H7 (cell line): ENCODE measurements at places on chromosomes 3 and 15. TPM values are rescaled to one million over a fixed set of nuclear protein-coding genes. Genes with fewer than 3 reads are reported as not detected.

- peak; percentile 75 for DNase-seq
Measured at GRCh38 chr3:40309925-40310695, 603 bp downstream of the EIF1B start.

Gene AMT
- 48.1 and 60.4 TPM in 2 replicates for total RNA-seq

DNA sequence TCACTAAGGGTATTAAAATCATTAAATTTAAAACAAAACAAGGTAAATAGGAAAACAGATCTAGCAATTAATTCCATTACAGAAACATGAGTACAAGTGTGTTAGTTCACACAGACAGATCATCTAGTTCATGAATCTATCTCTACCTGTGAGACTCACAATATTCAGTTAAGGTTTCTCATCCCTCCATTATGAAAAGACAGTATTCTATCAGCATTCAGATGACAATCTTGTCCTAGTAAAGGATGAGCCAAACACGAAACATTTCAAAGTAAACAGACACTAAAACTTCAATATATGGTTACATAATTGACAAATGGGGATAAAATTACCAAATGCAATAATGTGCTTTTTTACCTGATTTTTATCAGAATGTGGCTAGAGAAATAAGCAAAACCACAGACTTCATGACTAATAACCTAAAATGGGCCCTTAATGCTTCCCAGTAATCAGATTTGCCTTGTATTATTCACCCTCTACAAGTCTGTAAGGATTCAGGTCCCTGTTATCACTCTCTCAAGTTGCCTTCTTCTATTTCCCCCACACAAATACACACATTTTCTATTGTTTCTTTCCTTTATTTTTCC lies 126.8 kb downstream of the DLG1 start:
- DNase-seq = no peak

GRCh38 chr3:180959691-180960090 lies 29.8 kb downstream of the DNAJC19 start:
- no peak for DNase-seq

DNA sequence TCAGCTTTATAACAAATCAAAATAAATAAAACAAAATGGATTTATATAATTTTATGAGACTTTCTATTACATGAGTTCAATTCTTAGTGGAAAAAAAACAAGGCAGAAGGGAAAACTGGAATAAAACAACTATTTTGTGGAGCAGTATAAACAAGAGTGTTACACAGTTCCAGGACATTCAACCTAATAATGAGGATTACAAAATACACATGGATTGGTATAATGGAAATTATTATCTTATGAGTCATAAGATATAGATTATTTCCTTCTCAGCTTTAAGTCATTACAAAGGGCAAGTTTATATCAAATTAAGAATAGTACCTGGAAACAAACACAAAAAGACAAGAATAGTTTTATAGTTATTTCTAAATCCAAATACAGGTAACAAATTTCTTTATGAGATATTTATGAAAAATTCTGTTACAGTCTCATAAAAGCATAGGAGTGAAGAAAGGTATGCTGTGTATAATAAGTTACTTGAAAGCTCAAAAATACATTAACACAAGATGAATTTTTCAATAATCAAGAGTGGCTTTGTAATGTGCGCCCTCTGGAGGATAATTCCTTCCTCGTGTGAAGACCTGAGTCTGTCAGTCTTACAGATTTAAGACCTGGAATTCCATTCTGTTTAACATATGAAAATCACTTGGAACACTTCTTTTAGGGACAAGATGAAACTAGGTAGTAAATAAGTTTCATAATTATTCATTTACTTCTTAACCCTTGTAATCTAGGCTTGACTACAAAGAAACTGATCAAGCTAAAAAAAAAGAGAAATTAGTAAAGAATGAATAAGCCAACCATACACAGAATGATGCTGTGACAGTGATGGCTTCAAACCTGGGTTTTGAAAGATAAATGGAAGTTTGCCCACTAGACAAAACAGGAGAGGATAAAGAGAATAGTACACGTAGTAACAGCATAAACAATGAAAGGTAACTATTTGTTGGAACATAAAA lies 9.5 kb downstream of the COPS2 start:
- DNase-seq = peak; percentile 13

- no peak for DNase-seq
Measured at GRCh38 chr3:67012564-67012963, 14.5 kb downstream of the KBTBD8 start.

Gene CPNE4
- total RNA-seq = 0.55 and 0.83 TPM in 2 replicates

Gene MYO5A
- 9.7 and 13.4 TPM in 2 replicates for total RNA-seq

Gene C3orf38
- 17.3 and 24.5 TPM in 2 replicates for total RNA-seq

GRCh38 chr3:5226783-5227182 lies 39.3 kb downstream of the EDEM1 start:
- no peak for DNase-seq

DNA sequence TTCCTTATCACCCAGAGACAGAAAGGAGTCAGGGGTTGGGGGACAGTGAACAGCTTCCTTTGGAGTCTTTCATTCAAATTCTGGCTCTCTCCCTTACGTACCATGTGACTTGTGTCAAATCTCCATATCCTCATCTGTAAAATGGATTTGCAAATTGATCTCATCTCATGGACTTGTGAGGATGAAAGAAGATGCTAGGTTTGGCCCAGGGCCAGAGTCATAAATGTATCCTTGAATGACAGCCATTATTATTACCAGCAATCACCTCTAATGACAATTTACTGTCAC lies 67.8 kb upstream of the POLG start:
- DNase-seq = no peak

- DNase-seq = no peak
Measured at GRCh38 chr3:127444761-127445160, 145.8 kb downstream of the TPRA1 start.

- no peak for DNase-seq
Measured at GRCh38 chr15:93201940-93202339, 112.9 kb upstream of the RGMA start.

GRCh38 chr15:91308199-91308598 lies 208.1 kb downstream of the SV2B start:
- no peak for DNase-seq

GRCh38 chr3:49199239-49199899 lies 28.0 kb downstream of the KLHDC8B start:
- DNase-seq = peak; percentile 85

- DNase-seq = no peak
Measured at GRCh38 chr15:50552238-50552637, 5.8 kb upstream of the USP50 start.

DNA sequence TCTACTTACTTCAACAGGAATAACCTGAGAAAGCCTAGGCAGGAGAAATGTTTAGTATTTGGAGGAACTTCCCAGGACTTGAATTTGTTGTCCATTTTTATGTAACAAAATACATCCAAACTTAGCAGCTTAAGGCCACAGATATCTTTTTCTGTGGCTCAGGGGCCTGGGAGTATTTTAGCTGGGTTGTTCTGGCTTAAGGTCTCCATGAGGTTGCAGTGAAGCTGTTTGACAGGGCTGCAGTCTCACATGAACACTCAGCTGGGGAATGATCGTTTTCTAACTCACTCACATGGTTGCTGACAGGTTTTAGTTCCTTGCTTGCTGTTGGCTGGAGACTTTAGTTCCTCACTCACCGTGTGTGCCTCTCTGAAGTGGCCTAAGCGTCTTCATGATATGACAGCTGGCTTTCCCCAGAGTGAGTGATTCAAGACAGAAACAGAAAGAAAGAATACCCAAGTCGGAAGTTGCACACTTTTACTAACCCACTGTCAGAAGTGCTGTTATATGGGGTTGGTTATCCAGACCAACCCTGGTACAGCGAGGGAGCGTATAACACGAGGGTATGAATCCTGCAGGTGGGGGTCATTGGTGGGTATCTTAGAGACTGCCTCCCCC lies 229.7 kb upstream of the TBL1XR1 start:
- DNase-seq = no peak

Gene ROPN1
- not detected in 2 replicates for total RNA-seq

DNA sequence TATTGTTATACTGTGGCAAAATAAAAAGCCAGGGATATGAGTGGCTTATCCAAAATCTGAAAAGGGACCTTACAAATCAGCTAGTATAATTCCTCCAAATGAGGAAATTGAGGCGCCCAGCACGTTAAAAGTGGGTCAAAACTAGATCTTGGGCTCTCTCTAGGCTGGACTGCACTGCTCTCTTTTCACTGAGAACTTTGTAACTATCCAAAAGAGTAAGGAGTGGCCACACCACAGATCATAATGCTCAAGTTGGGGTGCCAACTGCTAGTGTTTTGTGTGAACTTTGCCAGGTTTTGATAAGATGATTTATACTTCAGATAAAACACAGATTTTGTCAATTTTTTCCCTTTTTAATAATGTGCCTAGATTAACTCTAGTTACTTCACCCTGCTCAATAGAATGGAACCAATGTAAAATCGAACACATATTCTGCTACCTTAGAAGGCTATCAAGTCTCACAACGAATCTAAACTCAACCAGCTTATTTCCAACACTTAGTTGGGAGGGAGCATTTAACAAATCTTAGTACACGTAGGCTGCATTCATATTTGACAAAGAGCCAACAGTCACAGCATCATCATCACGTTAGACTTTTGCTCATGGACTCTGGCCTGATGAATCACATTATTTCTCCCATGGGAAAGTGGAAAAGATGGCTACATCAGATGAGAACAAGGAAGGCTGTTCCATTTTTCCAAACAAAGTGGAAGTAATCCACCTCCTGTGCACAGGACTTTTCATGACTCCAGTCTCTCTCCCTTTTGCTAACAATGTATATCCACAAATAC lies 64.4 kb downstream of the ABI3BP start:
- DNase-seq = no peak

Gene CELSR3
- 14.3 and 18.7 TPM in 2 replicates for total RNA-seq

DNA sequence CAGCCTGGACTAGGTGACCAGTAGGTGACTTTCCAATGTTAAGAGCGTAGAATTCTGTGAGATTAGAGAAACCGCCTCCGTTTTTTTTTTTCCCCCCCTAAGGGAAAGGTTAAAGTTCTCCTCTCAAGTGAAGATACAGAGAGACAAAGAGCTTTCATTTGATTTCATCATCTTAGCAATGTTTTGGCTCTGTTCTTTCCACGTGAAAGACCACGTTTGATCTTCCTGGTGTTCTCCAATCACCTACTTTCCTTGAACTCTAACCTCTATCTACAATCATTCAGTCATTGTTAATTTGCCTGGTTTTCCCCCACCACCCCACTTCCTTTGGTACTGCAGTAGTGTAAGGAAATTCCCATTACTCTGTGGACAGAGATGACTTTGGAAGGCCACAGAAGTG lies 36.9 kb upstream of the CLRN1 start:
- no peak for DNase-seq

- DNase-seq = no peak
Measured at GRCh38 chr3:166283840-166284239, 446.6 kb upstream of the BCHE start.

- no peak for DNase-seq
Measured at GRCh38 chr3:14119651-14120050, 5.0 kb downstream of the CHCHD4 start.

DNA sequence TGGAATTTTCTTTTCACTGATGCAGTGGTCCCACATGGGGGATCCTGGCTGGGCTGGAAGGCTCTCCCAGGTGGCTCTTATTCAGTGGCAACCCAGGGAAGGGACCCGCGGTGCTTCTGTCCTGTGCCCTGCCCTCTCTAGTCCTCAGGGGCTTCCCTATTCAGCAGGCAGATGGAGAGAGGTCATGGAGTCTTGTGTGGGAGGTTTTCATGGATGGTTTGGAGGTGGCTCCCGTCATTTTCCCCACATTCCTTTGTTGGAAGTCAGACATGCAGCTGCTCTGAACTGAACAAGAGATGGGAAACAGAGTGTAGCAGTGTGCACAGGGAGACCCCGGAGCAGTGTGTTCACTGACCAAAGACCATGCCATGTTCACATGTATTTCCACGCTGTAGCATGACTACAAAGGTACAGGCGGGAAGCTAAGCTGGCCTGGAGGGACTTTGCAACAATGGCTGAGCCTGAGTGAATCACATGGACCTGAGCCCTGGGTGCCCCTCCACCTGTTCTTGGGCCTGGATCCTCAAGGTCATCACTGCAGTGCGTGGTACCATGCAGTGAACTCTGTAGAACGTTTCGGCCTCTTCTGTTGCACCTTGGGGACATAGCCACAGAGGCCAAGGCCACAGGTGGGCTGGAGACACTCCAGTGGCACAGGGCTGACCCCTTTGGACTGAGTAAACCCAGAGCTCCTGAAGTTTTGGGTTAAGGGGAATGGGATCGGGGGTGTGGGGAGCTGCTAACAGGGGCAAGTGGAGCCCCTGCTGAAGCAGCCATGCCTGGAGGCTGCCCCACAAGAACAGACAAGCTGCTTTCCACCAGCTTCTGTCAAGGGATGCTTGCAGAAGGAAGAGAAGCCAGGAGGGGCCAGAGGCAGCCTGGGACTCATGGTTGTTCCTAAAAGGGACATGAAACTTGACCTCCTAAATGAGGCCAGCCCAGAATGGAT lies 123.0 kb downstream of the ASB7 start:
- DNase-seq = peak; percentile 32

Gene GNAI2
- 204 and 246 TPM in 2 replicates for total RNA-seq

Gene POLQ
- 9.4 and 13.3 TPM in 2 replicates for total RNA-seq

Gene DPPA2
- total RNA-seq = 10.3 and 17.7 TPM in 2 replicates

DNA sequence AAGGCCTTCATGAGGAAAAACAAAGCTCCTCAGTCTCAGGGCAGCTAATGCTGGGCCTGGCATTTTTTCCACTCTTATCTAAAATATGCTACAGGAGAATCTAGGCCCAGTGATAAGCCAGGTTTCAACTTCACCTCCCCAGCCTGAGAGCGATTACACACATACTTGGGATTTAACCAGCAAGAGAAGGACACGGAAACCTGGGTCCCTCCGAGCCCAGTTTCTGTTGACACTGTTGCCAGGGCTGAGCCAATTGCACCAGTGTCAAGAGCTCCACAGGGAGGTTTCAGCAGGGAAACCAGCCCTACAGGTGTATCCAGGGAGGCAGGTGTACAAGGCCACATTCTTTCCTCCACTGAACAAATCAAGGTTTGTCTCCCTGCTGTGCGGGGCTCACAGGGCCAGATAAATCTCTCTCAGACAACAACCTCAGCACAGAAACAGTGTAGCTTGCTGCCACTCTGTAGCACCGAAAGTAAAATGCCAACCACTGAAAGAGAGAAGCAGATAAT lies 85.4 kb downstream of the MAGI1 start:
- DNase-seq = peak; percentile 73

Gene ESYT3
- total RNA-seq = 5.6 and 10.9 TPM in 2 replicates

Gene GPR156
- total RNA-seq = 0.55 and 1.2 TPM in 2 replicates

- peak; percentile 27 for DNase-seq
Measured at GRCh38 chr3:113258361-113258760, 47.0 kb downstream of the BOC start.
